ENCODE measurements at places on chromosomes 1 and 21.

DNA sequence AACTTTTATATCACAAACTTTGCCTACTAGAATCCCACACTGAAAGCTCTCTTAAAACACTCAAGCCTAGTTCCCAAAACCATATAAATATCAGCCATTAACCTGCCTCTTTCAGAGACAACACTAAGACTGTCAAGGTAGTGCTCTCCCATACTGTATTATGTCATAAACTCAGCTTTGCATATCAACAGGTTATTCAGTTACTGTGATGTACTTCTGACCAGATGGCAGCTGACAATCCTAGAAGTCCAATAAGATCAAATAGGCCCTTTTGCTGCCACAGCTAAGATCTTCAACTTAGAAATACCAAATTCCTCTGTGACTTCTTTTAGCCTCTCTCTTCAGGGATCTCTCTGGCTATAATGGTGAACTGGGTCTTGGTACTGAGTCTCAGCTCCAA lies 97.2 kb downstream of the SPATA6 start:
- DNase-seq = no peak

DNA sequence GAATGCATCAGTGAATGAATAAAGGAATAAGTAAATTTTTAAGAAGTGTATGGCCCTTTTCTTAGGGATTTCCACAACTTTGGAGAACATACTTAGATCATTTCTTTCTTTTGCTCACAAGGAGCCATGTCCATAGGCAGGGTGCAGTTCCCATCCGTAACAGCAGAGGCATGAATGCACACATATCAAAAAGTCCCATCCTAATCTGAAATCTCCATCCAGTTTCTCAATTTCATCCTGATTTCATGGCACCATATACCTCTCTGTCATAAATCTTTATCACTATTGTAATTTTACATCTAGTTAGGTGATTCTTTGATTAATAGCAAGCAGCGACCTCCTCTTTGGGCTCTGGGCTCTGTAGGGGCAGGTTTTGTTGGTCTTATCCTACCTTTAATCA lies 359.2 kb downstream of the RRAGC start:
- DNase-seq = no peak

GRCh38 chr1:118302145-118302544 lies 117.1 kb upstream of the SPAG17 start:
- no peak for DNase-seq

GRCh38 chr21:26167593-26167992 lies 3.0 kb downstream of the APP start:
- no peak for DNase-seq

GRCh38 chr1:189429610-189430009 lies 1048.1 kb downstream of the BRINP3 start:
- DNase-seq = no peak

DNA sequence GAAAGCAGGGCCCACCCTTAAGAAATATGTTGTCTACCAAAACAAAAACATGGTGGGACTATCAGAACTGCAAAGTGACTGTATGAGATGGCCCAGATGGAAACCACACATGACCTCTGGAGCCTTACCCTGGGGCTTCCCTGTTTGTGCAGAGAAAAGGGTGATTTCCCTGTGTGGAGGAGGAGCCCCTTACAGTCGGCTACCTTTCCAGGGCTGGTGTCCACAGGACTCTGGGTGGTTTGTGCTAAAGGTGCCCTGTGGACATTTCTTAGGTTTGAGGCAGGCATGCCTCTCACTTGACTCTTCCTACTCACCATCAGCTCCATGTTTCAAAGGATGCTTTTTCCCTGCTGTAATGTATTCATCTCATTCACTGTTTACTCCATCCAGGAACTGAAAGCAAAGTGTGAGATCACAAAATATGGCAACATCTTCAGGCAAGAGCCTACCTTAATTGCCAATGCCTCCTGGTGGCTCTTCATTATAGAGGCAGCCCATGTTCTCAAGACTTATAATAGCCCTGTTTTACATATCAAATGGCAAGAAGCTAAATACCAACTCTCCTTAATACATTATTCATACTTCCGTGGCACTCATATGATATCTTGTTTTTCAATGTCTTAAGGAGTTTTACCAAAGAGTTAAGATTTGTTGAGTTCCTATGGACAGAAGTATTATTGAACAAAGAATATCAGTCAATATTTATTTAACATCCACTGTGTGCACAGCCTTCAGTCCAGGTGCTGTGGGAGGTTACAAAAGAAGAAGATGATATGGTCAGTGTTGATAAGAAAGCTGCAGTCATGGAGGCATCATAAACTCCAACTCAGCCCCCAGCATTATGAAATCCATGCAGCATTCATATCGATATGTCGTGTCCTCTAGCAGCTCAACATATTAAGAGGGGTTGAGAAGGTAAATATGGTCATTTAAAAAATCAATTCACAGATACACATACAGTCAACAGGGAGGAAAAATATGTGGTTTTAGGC lies 15.5 kb upstream of the TFF3 start:
- no peak for DNase-seq

DNA sequence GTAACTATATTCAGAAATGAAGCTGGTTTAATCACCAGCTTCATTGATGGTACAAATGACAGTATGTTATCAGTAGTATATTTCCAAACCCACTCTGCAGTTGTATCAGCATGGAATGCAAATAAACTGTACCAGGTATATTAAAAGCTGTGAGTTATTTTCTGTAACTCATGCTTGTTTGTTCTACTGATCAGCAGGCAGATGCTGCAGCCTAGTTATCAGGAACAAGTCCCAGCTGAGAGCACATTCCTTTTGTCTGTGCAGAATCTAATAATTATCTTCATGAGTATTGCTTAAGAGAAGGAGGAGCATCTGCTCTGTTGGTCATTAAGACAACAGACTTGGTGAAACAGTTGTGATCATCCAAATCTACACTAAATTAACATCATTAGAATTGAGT lies 1331.1 kb downstream of the MRPL39 start:
- DNase-seq = no peak

DNA sequence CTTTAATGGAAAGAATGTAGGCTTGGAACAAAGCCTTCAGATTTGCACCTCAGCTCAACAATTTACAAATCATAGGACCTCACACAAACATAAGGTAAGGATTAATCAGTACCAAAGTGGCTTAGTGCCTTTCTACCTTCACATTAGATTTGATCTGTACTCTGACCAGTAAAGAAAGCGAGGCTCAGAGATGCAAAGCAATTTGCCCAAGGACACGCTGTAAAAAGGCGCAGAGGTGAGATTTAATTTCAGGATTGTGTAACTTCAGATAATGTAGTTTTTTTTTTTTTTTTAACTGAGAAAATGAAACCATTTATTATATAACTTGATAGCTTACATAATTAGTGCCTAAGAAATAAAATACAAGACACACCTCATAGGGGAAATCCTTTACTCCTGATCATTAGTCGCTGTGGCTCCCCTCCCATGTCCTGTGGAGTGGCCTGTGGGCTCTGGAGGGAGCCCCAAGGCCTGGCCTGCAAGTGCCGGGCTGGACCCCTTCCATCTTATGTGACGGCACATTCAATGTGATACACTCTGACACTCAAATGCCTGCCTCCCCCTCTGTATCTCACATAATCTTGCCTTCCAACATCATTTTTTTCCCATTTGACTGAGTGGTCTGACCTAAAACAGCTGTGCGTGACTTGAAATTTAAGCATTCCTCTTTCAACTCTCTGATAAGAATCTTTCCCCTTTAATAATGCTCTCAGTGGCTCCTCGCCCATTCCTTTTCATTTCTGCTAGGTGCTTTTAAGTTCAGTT lies 426.5 kb upstream of the DAB1 start:
- DNase-seq = no peak

DNA sequence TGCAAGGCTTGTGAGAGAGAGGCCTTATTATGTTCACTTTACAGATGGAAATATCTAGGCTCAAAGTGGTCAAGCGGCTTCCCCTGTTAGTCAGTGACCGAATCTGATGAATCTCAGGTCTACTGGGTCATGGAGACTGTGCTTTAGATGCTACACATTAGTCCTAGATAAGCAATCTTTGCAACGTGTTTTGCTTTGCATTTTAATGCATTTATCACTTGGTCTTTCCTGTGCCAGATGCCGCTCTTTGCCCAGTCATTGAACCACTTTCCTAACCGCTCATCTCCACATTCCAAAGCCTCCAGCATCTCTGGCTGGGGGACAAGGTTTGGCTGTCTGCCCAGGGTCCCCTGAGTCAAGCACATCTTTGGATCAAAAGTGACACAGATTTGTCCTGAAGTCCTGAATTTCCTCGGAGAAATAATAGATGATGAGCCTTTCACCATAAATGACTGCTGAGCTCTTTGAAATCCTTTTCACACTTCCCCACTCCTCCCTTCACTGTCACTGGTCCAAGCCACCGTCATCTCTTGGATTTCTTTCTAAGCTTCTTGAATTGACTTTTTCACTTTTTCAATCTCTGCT lies 96.0 kb upstream of the USP24 start:
- DNase-seq = no peak

- DNase-seq = no peak
Observed at GRCh38 chr1:42350086-42350485, 15.1 kb upstream of the FOXJ3 start.

- no peak for DNase-seq
Observed at GRCh38 chr21:33025106-33025488, 638 bp upstream of the OLIG2 start.

DNA sequence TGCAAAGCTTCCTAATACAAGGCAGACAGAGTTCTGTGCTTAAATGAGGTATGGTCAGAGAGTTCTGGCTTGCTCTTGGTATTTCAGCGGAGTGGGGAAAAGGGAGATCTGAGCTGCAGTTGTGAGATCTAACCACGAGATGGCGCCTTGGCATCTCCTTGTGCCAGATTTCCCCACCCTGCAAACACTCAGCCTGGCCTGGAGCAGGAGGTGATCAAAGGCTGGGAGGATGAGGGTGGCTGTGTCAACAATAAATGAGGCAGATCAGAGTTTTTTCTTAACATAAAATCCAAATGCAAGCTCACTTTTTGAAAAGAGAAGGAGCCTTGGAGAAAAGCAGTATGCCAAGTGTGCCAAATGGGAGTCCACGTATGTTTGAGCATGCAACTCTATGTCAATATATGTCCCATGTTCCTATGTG lies 4.1 kb upstream of the TFAP2E start:
- peak; percentile 71 for DNase-seq

GRCh38 chr1:5458248-5458647 lies 534.0 kb downstream of the NPHP4 start:
- no peak for DNase-seq

DNA sequence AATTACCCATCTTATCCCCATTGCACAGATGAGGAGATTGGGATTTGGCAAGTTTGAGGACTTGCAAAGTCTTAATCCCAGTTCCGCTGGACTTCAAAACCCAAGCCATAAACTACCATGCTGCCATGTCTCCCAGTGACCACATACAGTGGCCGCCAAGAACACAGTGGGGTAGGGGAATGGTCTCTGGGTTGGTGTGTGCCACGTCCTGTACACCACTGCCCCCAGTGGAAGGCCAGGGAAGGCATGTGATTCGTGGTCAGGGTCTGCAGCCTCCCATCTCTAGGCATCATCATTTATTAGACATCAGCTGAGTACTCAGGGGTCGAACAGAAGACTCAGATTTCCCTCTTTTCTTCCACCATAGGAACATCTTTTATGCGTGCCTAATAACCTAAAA lies 76.0 kb downstream of the MAN1C1 start:
- no peak for DNase-seq

DNA sequence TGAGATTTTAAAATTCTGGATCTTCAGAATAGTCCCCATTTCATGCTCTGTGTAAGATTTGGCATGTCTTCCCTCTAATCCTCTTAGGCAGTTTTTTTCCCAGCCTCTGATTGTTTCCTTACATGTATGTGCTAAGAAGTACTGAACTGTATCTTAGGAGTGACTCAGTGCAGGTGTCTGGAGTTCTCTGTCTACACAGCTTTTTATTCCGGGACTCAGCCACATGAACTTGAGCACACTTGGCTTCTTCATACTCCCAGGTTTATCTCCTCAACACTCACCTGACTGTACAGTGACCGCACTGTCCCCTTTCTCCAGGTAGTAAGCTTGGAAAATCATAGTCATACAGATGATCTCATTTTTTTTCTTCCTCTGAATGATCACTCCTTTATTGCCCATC lies 50.7 kb downstream of the SYT14 start:
- DNase-seq = no peak

GRCh38 chr1:222090103-222090502 lies 348.2 kb upstream of the DUSP10 start:
- DNase-seq = no peak

- no peak for DNase-seq
Observed at GRCh38 chr1:224065455-224065854, 48.5 kb upstream of the FBXO28 start.
